ENCODE measurements at places on chromosomes 3 and 15. TPM values are rescaled to one million over a fixed set of nuclear protein-coding genes. Genes with fewer than 3 reads are reported as not detected.

DNA sequence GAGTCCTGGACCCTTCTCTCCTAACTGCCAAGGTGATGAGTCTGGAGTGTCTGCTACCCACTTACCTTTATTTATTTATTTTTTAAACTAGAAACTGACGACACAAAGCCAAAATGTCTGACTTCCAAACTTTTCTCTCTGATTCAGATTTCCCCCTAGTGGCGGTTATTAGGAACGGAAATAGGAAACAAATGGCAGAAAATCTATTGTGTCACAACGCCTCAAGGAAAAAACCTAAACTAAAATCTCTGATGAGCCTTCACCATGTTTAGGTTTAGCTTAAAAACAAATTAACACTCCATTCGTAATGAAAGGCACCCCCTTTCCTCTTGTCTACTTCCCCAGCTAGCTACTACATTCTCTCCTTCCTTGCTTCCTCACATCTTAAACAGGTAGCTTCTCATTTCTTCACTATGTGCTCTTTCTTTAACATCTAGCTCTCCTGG is 94.0 kb upstream of the MEX3B start:
- no peak for DNase-seq

- no peak for DNase-seq
Observed at GRCh38 chr3:71214797-71215196, 368.7 kb downstream of the FOXP1 start.

DNA sequence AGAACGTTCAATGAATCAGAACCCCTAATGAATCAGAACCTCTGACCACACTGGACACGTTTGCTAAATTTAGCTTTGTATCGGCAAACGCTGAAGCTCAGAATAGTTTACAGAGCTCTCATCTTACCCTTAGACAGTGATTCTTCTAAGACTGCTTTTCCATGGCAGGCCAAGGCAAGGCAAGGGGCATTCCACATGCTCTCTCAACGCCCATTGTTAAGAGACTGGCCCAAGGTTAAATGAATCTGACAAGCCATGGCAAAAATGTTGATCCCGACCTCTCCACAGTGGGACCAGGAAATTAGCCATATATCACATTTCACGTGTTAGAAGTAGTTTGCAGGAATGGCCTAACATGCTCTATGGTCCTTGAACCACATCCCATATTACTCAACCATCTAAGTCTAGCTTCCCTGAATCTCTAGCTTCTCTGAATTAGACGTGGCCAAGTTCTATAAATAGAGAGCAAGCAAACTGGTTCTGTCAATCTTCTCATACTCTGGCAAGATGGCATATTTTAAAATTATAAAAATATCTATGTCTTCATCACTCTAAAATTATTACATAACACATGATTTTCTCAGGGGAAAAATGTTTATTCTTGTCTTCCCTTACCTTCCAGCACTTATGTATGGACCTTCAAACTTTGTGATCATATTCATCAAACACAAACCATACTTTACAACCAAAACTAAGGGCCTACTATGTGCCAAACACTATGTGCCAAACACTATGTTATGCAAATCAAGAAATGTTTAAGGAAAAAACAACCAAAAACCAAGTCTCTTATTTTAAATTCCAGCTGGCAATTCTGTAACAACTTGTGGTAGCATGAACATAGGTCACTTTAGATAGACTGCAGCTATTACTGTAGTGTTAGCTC is 54.3 kb downstream of the AAGAB start:
- DNase-seq = no peak

- DNase-seq = peak; percentile 27
Observed at GRCh38 chr15:25186906-25187645, 232.3 kb downstream of the SNRPN start.

DNA sequence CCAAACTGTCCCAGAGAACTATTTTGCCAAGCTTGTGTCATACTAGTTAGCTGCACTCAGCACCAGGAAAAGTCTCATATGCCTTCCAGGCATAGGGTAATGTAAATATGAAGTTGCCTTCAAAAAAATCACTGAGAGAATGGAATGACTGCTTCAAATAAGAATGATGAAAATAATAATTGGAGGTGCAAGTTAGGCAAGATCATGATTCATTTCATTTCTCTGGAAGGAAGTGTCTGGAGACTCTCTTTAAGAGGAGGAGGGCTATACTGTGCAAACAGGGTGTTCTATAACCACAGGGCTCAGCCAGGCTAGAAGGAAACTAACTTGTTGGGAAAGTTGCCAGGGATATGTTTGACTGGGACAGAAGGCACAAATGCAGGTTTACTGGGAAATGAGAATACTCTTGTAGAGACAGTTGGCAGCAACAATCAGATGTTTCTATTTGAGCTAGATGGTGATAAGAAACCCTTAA is 4.3 kb downstream of the SIDT1 start:
- no peak for DNase-seq

DNA sequence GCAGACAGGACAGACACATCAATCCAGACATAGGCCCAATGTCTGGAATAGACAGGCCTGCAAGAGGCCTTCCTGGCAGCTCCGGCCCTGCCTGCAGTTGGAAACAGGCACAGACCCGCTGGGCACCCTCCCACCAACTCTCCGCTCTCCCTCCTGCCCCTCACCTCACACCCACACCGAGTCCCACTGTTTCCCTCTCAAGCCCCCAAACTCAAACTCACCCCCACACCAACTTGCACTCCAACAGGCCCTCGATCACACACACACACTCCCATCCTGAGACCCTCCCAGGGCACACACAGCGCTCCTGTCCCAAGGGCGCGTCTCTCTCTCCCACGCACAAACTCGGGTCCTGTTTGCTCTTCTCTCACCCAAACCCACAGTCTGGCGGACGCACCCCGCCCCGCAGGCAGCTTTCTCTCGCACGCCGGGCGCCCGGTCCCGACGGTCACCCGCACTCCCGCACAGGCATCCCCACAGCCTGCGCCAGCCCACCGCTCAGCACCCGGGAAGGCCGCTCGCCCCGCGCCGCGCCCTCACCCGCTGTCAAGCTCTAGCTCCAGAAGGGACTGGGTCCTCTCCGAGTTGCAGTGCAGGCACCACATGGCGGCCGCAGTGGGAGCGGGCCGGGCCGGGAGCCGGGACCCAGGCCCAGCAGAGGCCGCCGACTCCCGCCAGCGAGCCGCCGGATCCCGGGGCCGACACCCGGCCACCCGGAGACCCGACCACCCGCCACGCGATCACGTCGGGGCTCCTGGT is 106.2 kb downstream of the IQSEC1 start:
- no peak for DNase-seq

GRCh38 chr3:116966649-116967048 is 257.1 kb downstream of the TUSC7 start:
- DNase-seq = no peak

GRCh38 chr3:174957081-174957480 is 97.9 kb downstream of the NAALADL2 start:
- DNase-seq = no peak

- DNase-seq = no peak
Observed at GRCh38 chr3:112407214-112407887, 74.4 kb downstream of the CD200 start.

GRCh38 chr3:46371519-46372340 is 984 bp downstream of the CCR5 start:
- no peak for DNase-seq

GRCh38 chr3:52930748-52931147 is 33.4 kb upstream of the STIMATE start:
- DNase-seq = no peak

GRCh38 chr3:8460815-8461456 is 40.7 kb upstream of the LMCD1 start:
- DNase-seq = no peak

DNA sequence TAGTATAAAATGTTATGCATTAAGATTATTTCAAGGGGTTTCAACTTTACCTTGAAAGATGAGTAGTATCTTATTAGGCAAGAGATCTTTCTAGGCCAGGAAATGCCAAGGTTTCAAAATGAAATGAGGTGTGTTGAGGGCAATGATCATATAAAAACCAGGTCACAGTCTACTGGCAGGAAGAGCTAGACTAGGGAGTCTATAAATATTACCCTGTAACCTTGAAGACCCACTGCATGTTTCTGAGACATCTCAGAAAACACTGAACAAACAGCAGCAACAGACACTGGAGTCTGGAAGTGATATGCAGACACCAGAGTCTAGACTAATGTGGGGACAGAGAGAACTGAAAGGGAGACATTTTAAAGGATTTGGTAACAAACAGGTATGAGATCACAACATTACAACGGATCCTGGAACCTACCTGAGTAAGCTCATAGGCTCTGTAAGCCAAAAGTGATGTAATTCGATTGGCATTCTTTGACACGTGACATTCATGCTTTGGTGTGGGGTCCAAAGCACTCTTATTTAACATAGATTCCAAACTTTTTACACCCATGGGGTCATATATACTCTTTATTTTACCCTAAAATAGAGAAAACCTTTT is 15.0 kb downstream of the TASOR start:
- no peak for DNase-seq

- DNase-seq = no peak
Observed at GRCh38 chr15:100929641-100930042, 10.5 kb downstream of the LRRK1 start.

DNA sequence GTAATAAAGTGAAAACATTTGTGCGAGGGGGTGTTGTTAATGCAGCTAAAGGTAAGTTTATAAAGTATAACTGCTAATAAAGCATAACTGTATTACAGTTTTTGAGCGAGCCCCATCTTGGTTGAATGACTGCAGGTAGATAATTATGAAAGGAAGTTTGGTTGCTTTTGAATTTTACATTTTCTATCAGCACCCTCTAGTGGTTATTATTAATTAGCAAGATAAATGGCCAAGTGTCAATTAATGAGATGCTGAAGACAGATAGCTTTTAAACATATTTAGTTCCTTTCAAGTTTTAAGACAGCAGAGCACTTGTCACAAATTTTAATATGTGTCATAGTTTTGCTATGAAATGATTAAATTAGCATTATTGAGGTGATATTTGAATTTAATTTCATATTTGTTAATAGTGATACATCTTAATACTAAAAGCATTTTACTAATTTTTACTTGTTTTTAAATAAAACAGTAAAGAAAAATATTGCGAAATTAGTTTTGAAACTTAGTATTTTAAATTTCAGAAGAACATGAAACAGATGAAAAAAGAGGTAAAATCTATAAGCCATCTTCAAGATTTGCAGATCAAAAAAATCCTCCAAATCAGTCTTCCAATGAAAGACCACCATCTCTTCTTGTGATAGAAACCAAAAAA is 15.1 kb downstream of the U2SURP start:
- DNase-seq = no peak

- no peak for DNase-seq
Observed at GRCh38 chr3:126571078-126571477, 12.3 kb upstream of the C3orf22 start.

- peak; percentile 83 for DNase-seq
Observed at GRCh38 chr15:35545316-35545823, 595 bp downstream of the DPH6 start.

- no peak for DNase-seq
Observed at GRCh38 chr3:130636480-130637234, 110.0 kb downstream of the PIK3R4 start.

DNA sequence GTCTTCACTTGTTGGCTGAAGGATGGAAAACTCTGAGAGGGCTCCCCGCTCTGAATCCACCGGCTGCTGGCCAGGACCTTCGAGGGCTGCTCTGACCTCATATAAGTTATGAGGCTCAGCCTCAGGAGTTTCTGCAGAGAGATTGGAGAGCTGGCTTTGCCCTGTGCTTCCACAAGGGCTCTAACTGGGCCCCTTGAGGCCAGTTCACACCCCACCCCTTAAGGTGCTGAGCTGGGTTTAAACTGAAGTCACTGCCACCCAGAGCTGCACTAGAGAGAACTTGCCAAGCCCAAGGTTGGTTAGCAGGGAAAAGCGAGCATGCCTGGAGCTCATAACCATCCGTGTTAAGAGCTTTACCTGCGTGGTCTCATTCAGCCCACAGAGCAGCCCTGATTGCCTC is 2.8 kb upstream of the CCDC33 start:
- DNase-seq = no peak

DNA sequence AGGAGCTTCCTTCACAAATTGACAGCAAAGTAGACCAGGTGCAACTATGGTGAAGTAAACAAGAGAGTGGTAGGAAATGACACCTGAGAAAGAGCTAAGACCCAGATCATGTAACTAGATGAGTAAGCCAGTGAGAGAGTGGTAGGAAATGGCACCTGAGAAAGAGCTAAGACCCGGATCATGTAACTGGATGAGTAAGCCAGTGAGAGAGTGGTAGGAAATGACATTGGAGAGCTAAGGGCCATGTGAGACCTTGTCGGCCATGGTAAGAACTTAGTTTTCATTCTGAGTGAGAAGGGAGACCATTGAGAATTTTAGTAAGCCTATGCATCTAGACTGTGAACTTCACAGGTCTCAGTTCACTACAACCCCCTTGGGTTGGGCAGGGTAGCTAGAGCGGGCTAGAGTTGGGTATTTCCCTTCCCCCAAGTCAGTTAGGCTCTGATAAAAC is 5.4 kb upstream of the SENP7 start:
- no peak for DNase-seq

- no peak for DNase-seq
Observed at GRCh38 chr3:129266651-129267050, 12.0 kb upstream of the HMCES start.

DNA sequence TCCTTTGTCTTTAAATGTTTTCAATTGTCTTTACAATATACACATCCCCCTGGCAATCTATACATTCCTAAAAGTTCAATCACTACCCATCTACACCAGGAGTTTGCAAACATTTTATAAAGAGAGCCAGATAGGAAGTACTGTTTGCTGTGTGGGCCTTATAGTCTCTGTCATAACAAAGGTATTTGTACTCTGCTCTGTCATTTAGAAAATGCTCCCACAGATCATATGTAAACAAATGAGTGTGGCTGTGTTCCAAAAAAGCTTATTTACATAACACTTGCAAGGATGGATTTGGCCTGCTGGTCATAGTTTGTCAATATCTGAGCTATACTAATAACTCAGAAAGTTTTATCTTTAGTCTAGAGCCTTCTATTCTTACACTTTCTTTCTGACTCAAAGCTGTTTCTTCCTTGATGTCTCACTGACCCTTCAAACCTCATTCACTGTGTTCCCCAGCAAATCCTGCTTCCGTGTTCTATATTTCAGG is 511.9 kb downstream of the GBE1 start:
- DNase-seq = no peak

DNA sequence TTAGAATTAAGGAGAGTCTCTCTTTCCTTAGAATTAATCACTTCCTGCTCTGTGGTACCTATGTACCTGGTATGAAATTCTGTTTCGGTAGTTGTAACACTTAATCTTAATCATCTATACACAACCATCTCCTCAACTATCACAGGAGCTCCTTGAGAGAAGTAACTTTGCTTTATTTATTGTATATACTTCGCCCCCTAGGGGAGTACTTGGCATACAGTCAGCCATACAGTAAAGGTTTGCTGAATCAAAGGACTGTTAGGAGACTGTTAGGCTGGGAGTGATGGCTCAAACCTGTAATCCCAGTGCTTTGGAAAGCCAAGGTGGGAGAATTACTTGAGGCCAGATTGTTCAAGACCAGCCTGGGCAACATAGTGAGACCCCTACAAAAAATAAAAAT is 44.7 kb downstream of the RORA start:
- no peak for DNase-seq

Gene FOXB1
- total RNA-seq = not detected

Gene NEIL1
- total RNA-seq = 8.7 TPM

Gene OR5H2
- total RNA-seq = not detected

Gene FHIT
- 24.5 TPM for total RNA-seq

Gene RAB8B
- total RNA-seq = 12.3 TPM

Gene HEMK1
- 14.0 TPM for total RNA-seq

Gene ACP3
- total RNA-seq = 2.0 TPM

Gene STRIT1
- total RNA-seq = 0.84 TPM

Gene TRIM42
- not detected for total RNA-seq

Gene ENTPD3
- total RNA-seq = 0.11 TPM

Gene MOBP
- total RNA-seq = not detected

Gene MNS1
- total RNA-seq = 1.0 TPM

Gene PRRT3
- total RNA-seq = 0.57 TPM
